ENCODE measurements at places on chromosomes 6 and 20.
A peak's percentile ranks its signal among the peaks of the same experiment; 100 is the strongest.

DNA sequence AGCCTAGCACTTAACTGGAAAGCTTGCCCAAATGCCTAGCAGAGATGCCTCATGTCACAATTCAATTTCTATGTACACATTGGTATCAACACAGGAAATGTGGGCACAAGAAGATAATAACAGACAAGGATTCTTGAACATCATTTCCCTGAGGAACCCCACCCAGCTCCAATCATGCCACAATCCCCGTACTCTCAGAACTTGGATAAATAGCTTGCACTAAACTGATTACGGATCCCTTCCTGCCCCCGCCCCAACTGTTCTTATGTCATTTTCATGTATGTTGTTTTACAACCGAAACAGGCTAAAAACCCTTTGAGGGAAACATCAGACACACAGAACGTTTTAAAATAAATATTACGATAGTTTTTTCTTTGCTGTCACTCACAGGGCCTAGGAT is 87.1 kb downstream of the BACH2 start:
- no peak for DNase-seq

GRCh38 chr20:45917790-45918141 is 5.8 kb upstream of the PLTP start:
- DNase-seq = no peak

DNA sequence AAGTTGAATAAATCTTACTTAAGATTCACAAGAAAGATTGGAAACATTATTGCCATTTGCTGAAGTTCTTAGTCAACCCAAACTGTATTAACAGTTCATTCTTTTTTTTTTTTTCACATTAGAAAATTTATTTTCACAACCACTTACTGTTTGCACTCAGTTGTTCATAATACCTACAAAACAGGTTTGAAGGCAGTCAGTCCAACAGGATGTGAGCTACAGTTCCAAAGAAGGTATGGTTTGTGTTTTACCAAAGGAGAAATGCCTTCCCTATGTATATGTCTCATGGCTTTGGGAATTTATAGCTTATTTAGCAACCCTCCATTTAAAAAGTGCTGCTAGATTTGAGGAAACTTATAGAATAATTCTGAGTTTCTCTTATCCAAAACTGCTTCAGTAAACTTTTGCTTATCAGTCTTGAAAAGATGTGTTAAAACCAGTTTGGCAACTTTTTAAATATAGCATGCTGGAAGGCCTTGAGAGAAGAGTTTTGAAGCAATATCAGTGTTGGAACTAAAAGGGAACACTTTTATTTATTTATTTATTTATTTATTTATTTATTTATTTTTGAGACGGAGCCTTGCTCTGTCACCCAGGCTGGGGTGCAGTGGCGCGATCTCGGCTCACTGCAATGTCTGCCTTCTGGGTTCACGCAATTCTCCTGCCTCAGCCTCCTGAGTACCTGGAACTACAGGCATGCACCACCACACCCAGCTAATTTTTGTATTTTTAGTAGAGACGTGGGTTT is 46.8 kb upstream of the RREB1 start:
- no peak for DNase-seq

- peak; percentile 1 for DNase-seq
Measured at GRCh38 chr6:138692978-138693909, 80.3 kb upstream of the CCDC28A start.

- peak; percentile 89 for DNase-seq
Measured at GRCh38 chr6:37516076-37516919, 16.6 kb upstream of the CCDC167 start.

DNA sequence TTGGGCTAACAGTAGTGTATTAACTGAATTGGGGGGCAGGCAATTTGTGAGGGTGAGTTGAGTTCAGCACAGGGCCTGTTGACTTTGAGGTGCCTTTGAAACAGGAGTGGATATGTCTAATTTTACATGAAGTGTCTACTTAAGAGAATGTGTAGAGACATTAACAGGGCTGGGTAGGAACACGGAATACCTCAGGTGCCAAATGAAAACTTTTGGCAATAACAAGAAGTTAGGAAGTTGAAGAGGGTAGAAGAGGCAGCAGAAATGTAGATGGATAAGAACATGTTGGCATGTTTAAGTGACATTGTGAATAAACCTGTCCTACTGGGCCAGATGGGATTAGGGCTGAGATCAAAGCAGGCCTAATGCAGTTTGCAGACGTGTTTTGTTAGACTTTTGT is 117.0 kb downstream of the SLC16A10 start:
- no peak for DNase-seq

- no peak for DNase-seq
Measured at GRCh38 chr6:54772610-54773009, 74.0 kb upstream of the FAM83B start.

DNA sequence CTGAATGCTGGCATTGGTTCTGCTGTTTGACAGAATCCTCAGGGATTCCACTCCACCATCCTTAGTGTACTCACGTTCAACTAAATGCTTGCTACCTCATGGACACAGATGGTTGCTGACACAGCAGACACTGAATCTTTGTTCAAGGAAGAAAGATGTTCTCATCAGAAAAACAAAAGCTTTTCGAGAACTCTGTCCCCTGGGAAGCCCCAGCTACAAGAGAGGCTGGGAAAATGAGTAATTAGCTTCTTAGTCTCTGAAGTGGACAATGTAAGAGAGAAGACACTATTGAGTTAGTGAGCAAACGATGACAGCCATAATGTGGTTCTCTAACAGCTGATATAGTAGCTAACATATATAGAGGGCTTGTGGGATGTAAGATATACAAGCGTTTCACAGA is 30.9 kb upstream of the ENPP5 start:
- no peak for DNase-seq

GRCh38 chr6:35583893-35584688 is 71.4 kb upstream of the TULP1 start:
- peak; percentile 14 for DNase-seq

DNA sequence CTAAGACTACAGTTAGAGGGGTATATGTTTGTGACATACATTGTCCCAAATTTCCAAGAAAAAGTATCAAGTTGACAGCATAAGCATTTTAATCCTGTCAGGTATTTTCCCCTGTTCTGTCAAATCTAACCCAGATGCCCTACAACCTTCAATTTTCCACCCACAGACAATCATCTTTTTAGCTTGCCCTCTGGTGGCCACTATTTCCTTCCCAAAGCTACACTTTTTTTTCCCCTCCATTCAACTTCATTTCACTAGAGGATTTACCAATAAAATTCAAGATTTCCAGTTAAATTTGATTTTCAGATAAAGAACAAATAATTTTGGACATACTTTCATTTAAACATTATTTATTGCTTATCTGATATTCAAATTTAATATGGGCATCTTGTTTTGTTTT is 286.6 kb downstream of the TENT5A start:
- DNase-seq = no peak

DNA sequence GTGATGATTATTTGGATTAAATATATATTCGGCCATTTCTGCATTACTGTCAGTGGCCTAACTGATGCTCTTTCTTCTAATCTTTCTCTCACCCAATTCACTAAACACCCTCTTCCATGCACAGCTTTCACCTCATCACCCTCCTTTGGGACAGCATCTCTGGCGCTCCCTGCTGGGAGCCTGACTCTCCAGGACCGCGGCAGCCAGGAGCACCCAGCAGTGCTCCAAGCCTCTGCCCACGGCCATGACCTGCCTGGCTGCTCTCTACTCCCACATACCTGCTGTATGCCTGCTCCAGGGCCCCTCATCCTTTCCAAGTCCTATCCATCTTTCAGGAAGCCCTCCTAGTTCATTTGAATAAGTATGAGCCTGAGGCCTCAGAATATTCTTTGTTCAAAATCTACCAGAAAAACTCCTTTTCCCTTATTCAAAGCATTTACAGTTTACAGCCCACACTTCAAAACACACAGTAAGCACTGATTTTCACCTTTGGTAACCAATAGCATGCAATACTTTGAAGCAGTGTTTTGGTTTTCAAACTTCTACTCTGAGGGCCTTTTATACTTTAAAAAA is 15.2 kb downstream of the CTCFL start:
- DNase-seq = no peak

- no peak for DNase-seq
Measured at GRCh38 chr20:21161926-21162325, 36.0 kb downstream of the KIZ start.

DNA sequence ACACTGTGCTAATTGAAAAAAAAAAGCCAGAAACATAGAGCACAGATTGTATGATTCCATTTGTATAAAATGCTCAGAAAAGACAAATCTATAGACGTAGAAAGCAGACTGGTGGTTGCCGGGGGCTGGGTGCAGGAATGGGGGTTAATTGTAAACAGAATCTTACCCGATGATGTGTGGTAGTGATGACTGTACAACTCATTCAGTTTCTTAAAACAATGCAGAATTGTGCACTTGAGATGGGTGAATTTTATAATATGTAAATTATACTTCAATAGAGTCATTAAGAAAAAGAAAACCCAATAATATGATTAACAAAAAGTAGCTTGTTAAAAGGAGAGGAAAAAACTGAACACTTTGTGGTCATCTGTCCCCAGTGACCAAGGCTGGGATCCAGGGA is 3.7 kb upstream of the MYLK4 start:
- DNase-seq = no peak

- no peak for DNase-seq
Measured at GRCh38 chr6:114342086-114342825, 567 bp downstream of the HS3ST5 start.

DNA sequence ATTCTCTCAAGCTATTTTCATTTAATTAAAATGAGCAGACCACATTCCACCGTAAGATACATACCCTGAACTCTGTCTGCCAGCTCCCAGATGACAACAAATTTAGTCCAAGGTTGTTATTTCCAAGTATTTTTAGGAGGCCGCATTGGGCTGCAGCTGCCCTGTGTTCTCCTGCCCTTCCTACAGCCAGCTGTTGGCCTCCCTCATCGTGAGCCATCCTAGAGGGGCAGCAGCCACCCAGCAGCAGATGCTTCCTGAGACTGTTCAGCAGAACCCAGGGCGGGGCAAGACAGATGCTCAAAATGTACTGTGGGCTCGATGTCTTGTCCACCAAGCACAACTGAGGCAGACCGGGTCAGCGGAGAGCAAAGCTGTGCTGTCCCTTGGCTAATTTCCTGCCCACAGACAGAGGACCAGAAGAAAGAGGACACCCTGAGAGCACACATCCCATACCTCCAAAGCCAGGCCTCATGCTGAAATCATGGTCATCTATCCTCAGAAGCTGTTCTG is 16.4 kb downstream of the GABRR1 start:
- DNase-seq = no peak

DNA sequence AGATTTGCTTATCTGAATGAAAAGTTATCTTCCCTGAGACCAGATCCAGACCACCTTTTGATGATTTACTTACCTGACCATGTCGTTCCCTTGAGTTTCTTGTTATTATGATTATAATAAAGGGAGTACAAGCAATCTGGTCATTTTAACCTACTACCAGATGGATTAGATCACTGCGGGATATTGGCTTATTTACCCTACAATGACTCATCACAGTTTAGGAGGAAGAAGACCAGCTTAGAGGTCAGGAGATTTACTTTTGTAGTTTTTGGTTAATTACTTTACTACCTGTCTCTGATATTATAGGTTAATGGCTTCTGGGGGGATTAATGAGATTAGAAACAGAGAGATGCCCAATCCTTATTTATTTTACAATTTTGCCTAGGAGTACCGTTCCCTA is 10.7 kb downstream of the PKIB start:
- DNase-seq = no peak

DNA sequence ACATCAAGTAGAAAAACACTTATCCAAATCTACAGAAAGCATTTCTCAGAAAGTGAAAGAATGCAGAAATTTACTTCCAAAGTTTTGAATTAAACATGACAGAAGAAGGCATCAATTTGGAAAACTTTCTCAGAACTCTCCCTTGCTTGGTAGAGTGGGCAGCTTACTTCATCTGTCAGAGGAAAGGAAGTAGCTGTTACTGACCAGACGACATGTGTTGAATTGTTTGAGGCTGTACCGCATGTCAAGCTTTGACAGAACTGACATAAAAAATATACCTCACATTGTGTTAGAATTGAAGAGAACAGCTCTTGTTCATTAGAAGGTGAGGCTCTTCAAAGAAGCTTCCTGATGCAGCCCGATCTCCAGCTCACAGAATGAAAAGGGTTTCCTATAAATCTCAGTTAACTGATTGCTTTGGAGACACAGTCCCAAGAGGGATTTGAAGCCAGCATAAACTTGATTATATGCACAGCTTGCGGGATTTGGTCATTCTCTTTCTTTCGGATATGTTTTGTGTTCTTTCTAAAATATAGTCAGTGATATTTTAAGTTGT is 190.7 kb downstream of the PLCB1 start:
- no peak for DNase-seq

GRCh38 chr6:95978230-95978629 is 37.5 kb upstream of the FUT9 start:
- DNase-seq = no peak

DNA sequence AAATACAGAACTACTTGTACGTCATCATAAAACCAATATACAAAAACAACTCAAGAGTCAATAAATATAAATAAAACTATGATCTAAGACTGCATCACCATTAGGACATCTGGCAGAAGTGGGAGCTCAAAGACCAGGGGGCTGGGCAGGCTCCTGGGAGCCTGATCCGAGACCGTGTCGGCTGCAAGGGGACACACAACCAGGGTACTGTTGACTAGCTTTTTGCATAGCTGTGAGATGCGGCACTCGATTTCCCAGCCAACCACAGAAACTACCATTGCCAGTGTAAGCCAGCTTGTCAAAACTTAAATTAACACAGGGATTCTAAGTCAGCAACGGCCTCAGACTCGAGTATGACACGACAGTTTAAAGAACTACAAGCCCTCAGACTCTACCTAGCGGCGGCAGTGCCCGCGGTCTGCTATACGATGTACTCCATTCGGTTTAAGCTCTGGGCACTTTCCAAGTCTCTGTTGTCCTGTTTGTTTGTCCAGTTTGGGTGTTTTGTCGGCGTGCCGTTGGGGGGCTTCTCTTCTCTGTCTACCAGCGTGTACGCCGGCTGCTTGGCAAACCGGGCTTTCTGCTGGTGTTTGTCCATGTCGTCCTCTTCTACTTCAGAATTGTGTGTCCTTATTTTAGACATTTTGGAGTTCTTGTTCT is 34.6 kb downstream of the JAG1 start:
- DNase-seq = no peak

- DNase-seq = peak; percentile 76
Measured at GRCh38 chr20:433300-433975, 25.3 kb downstream of the RBCK1 start.

DNA sequence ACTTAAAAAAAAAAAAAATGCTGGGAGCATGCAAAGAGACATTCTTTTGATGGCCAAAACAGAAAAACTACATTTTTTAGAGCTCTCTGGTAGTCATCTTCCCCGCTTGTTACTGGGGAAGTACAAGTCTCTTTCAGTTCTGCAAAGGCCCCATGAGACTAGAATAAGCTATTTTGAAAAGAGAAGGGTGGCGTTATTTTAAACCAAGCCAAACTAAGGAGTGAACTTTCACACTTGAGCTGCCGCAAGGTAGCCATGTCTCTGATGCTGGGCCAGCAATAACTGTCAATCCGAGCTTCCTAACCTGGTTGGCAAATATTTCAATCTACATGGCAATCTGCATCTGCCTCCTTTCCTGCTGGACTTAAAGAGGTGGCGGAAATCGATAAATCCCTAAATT is 96.7 kb downstream of the L3MBTL3 start:
- no peak for DNase-seq

Measured in stimulated activated CD8-positive, alpha-beta memory T cell treated with anti-CD3 and anti-CD28 coated beads, Interleukin-7, amount 100 ng/mL, for 48 hours (primary cell).